M059J (cell line): ENCODE measurements at places on chromosomes 6 and 20. TPM values are rescaled to one million over a fixed set of nuclear protein-coding genes. Genes with fewer than 3 reads are reported as not detected.

Gene CENPQ
- total RNA-seq, result 32.4 and 34.8 TPM in 2 replicates

Gene PNPLA1
- total RNA-seq, result 0.05 and 0.27 TPM in 2 replicates

Gene SLC35D3
- total RNA-seq, result not detected in 2 replicates

Gene GSTA1
- 0.30 and 0.44 TPM in 2 replicates for total RNA-seq

Gene PI16
- not detected in 2 replicates for total RNA-seq

Gene TRIM15
- total RNA-seq, result not detected in 2 replicates

Gene CST5
- total RNA-seq, result not detected in 2 replicates

Gene SYTL3
- total RNA-seq, result 3.3 and 7.7 TPM in 2 replicates

Gene MOG
- not detected in 2 replicates for total RNA-seq

Gene GSTA3
- 0.27 and 2.4 TPM in 2 replicates for total RNA-seq

Gene CST1
- 2.6 and 5.0 TPM in 2 replicates for total RNA-seq
